ENCODE measurements at places on chromosomes 1 and 21.

GRCh38 chr1:27152829-27153548 lies 1.9 kb downstream of the SLC9A1 start:
- DNase-seq, result no peak
- peak overlapping the region; percentile 7 for H3K4me3 ChIP-seq
- H3K27ac ChIP-seq, result peak overlapping the region; percentile 90
- H3K36me3 ChIP-seq, result no peaks in the 10 kb centered on the region
- peaks cover 42% of the 10 kb centered on the region for H3K4me1 ChIP-seq

- no peaks in the 10 kb centered on the region for H3K36me3 ChIP-seq
- DNase-seq, result no peak
- H3K4me3 ChIP-seq, result no peak overlapping the region
- H3K4me1 ChIP-seq, result peaks cover 11% of the 10 kb centered on the region
These were observed 74.2 kb upstream of the CXADR start for GRCh38 chr21:17438635-17439034.

DNA sequence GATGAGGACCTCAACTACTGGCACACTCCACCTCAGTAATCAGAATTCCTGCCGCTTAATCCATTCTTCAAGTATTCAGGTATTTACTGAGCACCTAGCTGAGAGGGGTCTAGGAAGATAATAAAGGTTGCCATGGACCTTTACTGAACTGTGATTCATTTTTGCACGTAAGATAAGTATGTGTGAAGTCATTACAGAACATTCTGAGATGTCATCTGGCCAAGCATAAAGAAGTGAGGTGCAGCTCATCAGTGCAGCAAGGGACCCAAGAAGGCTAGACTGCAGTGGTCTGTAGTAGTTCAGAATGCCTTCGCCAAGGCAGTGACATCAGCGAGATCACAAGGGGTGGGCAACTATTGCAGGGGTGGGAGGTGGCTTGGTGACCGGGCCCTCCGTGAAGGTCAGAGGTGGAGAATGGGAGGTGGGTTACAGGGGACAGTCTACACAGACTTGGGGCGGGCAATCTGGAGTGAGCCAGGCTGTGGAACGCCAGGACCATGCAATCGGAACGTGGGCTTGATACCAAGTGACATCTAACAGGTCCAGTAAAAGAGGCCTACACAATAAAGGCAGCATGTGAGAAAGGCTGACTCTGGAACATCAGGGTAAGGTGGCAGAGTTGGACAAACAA lies 107.4 kb downstream of the SLC45A1 start:
- peaks cover 17% of the 10 kb centered on the region for H3K4me1 ChIP-seq
- peak overlapping the region; percentile 84 for H3K4me3 ChIP-seq
- H3K36me3 ChIP-seq, result no peaks in the 10 kb centered on the region
- DNase-seq, result no peak

- no peak for DNase-seq
- no peak overlapping the region for H3K27ac ChIP-seq
- no peaks in the 10 kb centered on the region for H3K27me3 ChIP-seq
- H3K36me3 ChIP-seq, result no peaks in the 10 kb centered on the region
- no peak overlapping the region for H3K4me3 ChIP-seq
These were observed 888.2 kb upstream of the CXADR start for GRCh38 chr21:16624479-16625118.

GRCh38 chr1:234597894-234598293 lies 12.1 kb downstream of the IRF2BP2 start:
- no peaks in the 10 kb centered on the region for H3K27me3 ChIP-seq
- DNase-seq, result no peak
- no peaks in the 10 kb centered on the region for H3K36me3 ChIP-seq
- no peak overlapping the region for H3K27ac ChIP-seq
- H3K4me1 ChIP-seq, result peaks cover 7% of the 10 kb centered on the region

DNA sequence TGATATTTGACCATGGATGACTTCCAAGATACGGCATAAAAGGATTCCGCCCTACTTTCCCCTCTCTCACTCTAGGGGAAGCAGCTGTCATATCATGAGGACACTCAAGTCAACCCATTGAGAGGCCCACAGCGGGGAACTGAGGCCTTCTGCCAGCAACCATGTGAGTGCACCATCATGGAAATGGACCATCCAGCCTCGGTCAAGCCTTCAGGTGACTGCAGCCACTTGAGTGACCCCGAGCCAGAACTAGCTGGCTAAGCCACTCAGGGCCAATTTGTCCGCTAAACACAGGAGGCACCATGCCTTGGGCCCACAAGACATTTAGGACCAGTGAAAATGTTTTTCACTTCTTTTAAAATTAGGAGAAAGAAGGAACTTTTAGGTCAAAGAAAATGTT lies 11.1 kb upstream of the GJB5 start:
- no peak overlapping the region for H3K27ac ChIP-seq
- H3K36me3 ChIP-seq, result no peaks in the 10 kb centered on the region
- no peaks in the 10 kb centered on the region for H3K27me3 ChIP-seq
- H3K4me3 ChIP-seq, result no peak overlapping the region
- no peak for DNase-seq

GRCh38 chr1:22166439-22166838 lies 23.5 kb upstream of the WNT4 start:
- H3K27ac ChIP-seq, result no peak overlapping the region
- DNase-seq, result no peak
- H3K4me1 ChIP-seq, result no peaks in the 10 kb centered on the region
- no peaks in the 10 kb centered on the region for H3K36me3 ChIP-seq
- H3K27me3 ChIP-seq, result no peaks in the 10 kb centered on the region
- H3K4me3 ChIP-seq, result no peak overlapping the region

GRCh38 chr1:40373323-40374283 lies at the start of gene SMAP2:
Gene SMAP2, plus strand, starts transcription at chr1:40373727. Its CDS starts 394 bp downstream, at chr1:40374121.
- no peaks in the 10 kb centered on the region for H3K36me3 ChIP-seq
- no peaks in the 10 kb centered on the region for H3K27me3 ChIP-seq
- peak within 1 kb of the TSS; percentile 88 for H3K27ac ChIP-seq
- DNase-seq, result peak; percentile 95
- no peaks in the 10 kb centered on the region for H3K4me1 ChIP-seq

GRCh38 chr21:44074315-44074958 lies 32.8 kb upstream of the PWP2 start:
- no peak overlapping the region for H3K4me3 ChIP-seq
- no peaks in the 10 kb centered on the region for H3K4me1 ChIP-seq
- H3K36me3 ChIP-seq, result no peaks in the 10 kb centered on the region
- no peaks in the 10 kb centered on the region for H3K27me3 ChIP-seq
- H3K27ac ChIP-seq, result no peak overlapping the region

- H3K4me1 ChIP-seq, result no peaks in the 10 kb centered on the region
- no peaks in the 10 kb centered on the region for H3K36me3 ChIP-seq
- no peak for DNase-seq
- no peak overlapping the region for H3K27ac ChIP-seq
- no peak overlapping the region for H3K4me3 ChIP-seq
These were observed 44.0 kb downstream of the JAK1 start for GRCh38 chr1:64922336-64922735.

GRCh38 chr21:45202889-45203288 lies 84.8 kb downstream of the POFUT2 start:
- H3K27me3 ChIP-seq, result no peaks in the 10 kb centered on the region
- DNase-seq, result no peak
- no peak overlapping the region for H3K4me3 ChIP-seq
- no peaks in the 10 kb centered on the region for H3K4me1 ChIP-seq

DNA sequence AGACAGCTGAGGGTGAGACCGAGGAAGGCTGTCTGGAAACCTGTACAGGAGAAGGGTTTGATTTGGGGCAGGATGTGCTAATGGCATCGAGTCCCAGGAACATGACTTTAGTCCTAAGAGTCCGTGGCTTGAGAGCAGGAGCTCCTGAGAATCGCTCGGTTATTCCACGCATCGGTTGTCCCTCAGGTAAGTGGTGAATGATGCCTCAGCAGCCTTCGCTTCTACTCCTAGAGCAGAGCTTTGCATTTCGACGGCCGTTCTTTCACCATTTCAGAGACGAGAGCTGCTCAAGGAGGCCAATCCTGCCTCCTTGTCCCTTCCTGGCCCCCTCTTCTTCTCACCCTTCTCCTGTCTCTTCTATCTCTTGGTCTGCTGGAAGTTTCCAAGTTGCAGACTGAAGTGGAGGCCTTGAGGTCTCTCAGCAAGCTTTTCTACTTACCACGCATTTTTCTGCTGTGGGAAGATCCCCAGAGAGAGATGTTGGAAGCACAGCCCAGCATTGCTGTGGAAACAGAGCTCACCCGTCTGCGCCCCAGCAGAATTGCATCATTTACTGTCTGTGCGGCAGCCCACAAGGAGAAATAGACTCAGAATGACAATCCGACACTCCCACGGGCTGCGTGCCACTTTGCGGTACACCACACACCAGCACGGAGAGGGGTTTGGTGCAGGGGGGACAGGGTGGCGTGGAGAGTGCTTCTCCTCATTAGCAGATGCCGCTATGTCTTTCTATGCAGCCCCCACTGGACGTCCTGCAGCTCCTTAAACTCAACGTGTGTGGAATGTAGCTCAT lies 270.7 kb upstream of the C1orf174 start:
- no peaks in the 10 kb centered on the region for H3K27me3 ChIP-seq
- no peak overlapping the region for H3K27ac ChIP-seq
- no peak overlapping the region for H3K4me3 ChIP-seq
- no peaks in the 10 kb centered on the region for H3K36me3 ChIP-seq
- DNase-seq, result no peak

- no peaks in the 10 kb centered on the region for H3K4me1 ChIP-seq
- H3K27me3 ChIP-seq, result no peaks in the 10 kb centered on the region
- no peak overlapping the region for H3K27ac ChIP-seq
- no peak overlapping the region for H3K4me3 ChIP-seq
These were observed 106.7 kb upstream of the SOD1 start for GRCh38 chr21:31552826-31553225.

DNA sequence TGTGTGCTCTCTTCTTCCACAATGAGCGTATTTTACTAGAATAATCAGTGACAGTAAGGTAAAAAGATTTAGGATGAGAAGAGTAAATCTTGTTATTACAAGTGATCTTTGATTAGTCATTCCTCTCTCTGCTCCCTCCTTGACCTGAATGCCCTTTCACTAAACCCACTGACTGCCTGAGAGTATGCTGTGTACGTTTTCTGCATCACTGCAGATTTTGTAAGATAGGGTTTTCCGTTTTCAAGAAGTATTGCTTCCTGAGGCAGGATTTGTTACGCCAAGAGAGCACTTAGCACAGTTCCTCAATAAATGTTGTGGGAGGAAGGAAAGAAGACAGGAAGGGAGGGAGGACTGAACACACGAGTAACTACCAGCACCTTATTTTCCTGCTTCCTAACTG lies 7.7 kb upstream of the LAMB3 start:
- no peak for DNase-seq
- H3K27me3 ChIP-seq, result no peaks in the 10 kb centered on the region
- H3K27ac ChIP-seq, result no peak overlapping the region

DNA sequence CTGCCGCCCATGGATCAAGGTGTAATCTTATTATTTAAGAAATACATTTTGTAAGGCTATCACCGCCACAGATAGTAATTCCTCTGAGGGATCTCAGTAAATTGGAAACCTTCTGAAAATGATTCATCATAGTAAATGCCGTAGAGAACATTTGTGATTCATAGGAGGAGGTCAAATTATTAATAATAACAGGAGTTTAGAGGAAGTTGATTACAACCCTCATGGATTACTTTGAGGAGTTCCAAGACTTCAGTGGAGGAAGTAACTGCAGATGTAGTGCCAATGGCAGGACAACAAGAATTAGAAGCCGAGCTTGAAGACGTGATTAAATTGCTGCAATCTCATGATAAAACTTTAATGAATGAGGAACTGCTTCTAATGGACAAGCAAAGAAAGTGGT lies 280.1 kb downstream of the PTPRC start:
- H3K27me3 ChIP-seq, result no peaks in the 10 kb centered on the region
- H3K27ac ChIP-seq, result no peak overlapping the region
- no peak overlapping the region for H3K4me3 ChIP-seq
- H3K4me1 ChIP-seq, result no peaks in the 10 kb centered on the region
- DNase-seq, result no peak

DNA sequence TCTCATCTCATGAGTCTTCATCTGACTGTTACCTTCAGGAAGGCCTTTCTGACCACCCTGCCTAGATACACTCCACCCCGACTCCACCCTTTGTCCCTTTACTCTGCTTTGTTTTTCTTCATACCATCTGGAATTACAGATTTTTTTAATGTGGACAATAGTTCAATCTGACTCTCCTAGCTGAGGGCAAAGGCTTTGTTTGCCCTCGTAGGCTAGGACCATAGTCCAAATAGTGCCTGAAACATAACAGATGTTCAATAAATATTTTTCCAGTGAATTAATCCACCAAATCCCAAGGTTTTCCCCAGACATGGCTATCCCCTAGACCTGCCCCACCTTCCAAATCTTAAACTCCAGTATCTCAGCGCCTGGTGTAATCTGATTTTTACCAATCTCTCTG lies 176.5 kb upstream of the GJB5 start:
- DNase-seq, result no peak
- H3K27me3 ChIP-seq, result no peaks in the 10 kb centered on the region
- H3K27ac ChIP-seq, result no peak overlapping the region
- H3K4me1 ChIP-seq, result no peaks in the 10 kb centered on the region

DNA sequence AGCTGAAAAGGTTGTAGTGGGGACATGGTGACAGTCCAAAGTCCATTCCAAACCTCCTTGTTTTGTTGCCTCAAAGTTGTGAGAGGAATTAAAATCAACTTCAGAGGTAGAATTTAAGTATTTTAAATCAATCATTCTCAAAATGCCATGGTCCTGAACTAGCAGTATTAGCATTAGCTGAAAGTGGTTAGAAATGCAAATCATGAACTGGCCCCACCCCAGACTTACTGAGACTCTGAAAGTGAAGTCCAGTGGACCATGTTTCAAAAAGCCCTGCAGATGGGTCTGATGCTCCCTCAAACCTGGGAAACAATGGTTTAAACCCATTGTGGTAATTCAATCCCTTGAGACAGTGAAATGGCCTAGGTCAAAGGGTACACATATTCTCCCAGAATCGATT lies 36.2 kb upstream of the KRTAP11-1 start:
- H3K27ac ChIP-seq, result no peak overlapping the region
- no peak for DNase-seq
- no peaks in the 10 kb centered on the region for H3K27me3 ChIP-seq
- H3K4me1 ChIP-seq, result no peaks in the 10 kb centered on the region

DNA sequence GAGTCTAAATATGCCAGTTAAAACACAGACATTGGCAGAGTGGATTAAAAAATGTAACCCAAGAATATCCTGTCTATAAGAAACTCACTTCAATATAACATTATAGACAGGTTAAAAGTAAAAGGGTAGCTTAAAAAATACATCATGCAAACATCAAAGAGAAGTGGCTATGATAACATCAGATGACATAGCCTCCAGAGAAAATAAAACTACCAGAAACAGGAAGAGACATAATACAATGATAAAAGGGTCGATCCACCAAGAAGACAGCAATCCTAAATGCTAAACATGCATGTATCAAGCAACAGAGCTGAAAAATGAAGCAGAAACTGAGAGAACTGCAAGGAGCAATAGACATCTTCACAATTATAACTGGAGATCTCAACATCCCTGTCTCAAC lies 190.2 kb upstream of the NR5A2 start:
- H3K27me3 ChIP-seq, result no peaks in the 10 kb centered on the region
- H3K4me1 ChIP-seq, result no peaks in the 10 kb centered on the region
- no peaks in the 10 kb centered on the region for H3K36me3 ChIP-seq
- no peak overlapping the region for H3K27ac ChIP-seq

- H3K27ac ChIP-seq, result peak overlapping the region; percentile 86
- H3K4me3 ChIP-seq, result no peak overlapping the region
- DNase-seq, result peak; percentile 82
- H3K27me3 ChIP-seq, result no peaks in the 10 kb centered on the region
- H3K36me3 ChIP-seq, result peaks cover 11% of the 10 kb centered on the region
These were observed 24.1 kb downstream of the ETNK2 start for GRCh38 chr1:204127597-204128242.
